ENCODE measurements at places on chromosomes 6 and 20.
A peak's percentile ranks its signal among the peaks of the same experiment; 100 is the strongest.

GRCh38 chr20:884983-885952 lies 30.9 kb downstream of the ANGPT4 start:
- DNase-seq: peak; percentile 79

- DNase-seq: no peak
Measured at GRCh38 chr6:44842616-44843015, 455.1 kb downstream of the CDC5L start.

- no peak for DNase-seq
Measured at GRCh38 chr6:111342913-111343312, 140.1 kb downstream of the REV3L start.

GRCh38 chr6:157831424-157832249 lies 8.6 kb downstream of the SNX9 start:
- peak; percentile 20 for DNase-seq

DNA sequence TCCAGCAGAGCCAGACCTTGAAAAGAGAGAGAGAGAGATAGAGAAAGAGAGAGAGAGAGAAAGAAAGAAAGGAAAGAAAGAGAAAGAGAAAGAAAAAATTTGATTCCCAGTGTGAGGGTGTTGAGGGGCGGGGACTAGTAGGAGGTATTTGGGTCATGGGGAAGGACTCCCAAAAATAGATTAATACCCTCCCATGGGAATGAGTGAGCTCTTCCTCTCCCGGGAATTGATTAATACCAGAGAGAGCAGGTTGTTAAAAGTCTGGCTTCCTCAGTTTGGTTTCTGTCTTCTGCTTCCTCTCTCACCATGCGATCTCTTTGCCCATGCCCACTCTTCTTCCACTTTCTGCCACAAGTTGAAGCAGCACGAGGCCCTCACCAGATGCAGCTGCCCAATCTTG lies 28.8 kb upstream of the CFAP206 start:
- DNase-seq: no peak

DNA sequence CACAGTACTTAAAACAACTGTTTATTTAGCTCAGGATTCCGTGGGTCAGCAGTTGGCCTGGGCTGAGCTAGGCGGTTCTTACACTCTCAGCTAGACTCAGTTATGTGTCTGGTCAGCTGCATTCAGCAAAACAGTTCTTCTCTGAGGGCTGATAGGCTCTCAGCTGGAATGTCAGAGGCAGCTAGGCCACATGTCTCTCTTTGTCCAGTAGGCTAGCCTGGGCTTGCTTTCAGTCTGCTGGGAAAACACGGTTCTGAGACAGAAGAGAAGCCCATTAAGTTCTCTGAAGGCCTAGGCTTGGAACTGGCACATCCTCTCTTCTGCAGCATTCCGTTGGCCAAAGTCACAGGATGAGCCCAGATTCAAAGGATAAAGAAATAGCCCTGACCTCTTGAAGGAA lies 65.6 kb downstream of the TULP4 start:
- DNase-seq: no peak

DNA sequence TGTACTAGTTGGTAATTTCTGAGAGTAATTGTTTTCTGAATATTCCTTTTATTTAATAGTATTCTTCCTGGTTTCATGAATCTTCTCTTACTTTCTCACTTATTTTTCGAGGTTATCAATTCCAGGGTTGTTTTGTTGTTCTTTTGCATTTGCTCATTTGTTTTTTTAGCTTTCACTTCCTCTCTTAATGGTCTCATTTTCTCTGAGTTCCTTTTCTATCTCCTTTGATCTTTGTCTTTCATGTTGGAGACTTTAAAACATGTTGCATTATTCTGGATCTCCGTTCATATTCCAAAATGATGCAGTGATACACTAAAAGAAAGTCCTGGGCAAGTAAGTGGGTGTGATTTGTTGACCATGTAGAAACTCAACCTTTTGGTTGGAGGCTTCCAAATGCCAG lies 345.3 kb upstream of the SLC35B3 start:
- no peak for DNase-seq

DNA sequence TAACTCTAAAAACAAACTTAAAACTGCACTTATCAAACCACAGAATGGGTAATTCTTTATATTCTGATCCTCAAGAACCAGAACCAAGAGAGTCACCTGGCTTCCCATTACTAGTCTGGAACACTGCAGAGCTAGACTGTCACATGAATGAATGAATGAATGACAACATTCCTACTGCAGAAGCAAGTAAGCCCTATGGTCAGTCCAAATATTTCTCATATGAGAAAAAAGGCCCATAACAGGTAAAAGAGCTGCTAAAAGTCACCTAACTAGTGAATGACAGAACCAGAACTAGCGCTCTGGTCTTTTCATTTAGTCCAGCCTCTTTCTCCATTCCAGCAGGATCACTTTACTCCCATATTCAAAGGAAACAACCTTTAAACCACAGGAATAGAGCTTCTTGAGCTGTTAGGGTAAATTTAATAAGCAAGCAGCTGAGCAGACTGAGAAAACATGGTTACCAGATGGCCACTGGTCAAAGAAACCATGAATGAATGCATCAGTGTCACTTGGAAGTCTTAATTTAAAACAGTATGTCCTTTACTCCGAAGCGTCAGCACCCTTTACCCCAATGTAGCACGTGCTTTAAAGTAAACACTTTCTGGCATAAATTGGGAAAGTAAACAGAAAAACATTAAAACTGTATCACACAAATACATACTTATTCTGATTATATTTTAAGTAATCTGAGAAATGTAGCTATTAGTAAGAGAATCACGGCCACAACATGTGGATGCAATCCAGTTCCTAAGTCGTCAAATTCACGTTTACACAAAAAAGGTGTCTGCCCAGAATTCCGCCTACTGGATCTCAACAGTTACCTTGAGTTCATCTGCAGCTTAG lies 1.4 kb downstream of the PREP start:
- DNase-seq: peak; percentile 36

GRCh38 chr6:11129908-11130565 lies 18.5 kb upstream of the ERVFRD-1 start:
- no peak for DNase-seq

DNA sequence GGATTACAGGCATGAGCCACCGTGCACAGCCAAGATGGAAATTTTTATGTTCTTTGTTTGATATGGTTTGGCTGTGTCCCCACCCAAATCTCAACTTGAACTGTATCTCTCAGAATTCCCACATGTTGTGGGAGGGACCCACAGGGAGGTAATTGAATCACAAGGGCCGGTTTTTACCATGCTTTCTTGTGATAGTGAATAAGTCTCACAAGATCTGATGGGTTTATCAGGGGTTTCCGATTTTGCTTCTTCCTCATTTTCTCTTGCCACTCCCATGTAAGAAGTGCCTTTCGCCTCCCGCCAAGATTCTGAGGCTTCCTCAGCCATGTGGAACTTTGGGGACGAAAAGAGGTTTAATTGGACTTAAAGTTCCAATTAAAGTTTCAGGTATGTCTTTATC lies 14.6 kb downstream of the EEF1A1 start:
- DNase-seq: no peak

DNA sequence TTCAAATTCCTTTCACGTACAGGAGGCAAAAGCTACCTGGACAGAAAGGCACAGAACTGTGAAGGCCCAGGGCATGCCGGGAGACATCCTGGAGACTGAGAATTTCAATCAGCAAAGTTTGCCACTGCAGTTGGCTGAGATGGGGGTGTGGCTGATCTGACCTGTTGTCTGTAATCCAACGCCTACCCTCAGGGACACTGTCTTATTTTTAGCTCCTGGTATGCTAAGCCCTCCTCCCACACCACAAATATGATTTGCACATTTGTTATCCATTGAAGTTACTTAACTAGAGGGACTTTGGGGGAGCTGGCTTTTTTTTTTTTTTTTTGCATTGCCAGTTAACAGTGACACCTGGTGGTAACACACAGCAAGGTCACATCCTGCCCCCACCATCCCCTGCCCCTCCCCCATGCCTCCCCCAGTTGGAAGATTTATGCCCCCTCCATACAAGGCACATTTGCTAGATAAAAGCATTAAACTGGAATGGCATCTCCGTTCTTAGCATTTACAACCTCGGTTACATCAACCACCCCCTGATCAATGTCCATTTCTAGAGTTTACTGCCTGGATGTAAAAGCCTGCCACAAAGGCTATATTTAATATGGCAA lies 40.4 kb downstream of the TTI1 start:
- peak; percentile 22 for DNase-seq

DNA sequence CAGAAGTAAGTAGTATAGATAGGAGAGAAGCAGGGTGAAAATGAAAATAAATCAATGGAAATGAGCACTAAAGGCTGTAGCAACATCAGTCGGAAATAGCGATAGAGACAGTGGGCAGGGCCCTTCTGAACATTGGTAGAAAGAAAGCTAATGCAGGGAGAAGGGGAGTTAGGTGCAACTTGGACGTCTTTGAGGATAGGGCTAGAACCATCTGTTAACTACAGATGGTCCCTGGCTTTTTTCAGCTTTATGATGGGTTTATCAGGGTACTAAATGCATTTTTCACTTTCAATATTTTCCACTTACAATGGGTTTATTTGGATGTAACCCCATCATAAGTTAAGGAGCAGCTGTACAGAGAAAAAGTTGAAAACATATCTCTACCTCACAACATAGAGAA lies 72.8 kb upstream of the CNR1 start:
- peak; percentile 94 for DNase-seq

DNA sequence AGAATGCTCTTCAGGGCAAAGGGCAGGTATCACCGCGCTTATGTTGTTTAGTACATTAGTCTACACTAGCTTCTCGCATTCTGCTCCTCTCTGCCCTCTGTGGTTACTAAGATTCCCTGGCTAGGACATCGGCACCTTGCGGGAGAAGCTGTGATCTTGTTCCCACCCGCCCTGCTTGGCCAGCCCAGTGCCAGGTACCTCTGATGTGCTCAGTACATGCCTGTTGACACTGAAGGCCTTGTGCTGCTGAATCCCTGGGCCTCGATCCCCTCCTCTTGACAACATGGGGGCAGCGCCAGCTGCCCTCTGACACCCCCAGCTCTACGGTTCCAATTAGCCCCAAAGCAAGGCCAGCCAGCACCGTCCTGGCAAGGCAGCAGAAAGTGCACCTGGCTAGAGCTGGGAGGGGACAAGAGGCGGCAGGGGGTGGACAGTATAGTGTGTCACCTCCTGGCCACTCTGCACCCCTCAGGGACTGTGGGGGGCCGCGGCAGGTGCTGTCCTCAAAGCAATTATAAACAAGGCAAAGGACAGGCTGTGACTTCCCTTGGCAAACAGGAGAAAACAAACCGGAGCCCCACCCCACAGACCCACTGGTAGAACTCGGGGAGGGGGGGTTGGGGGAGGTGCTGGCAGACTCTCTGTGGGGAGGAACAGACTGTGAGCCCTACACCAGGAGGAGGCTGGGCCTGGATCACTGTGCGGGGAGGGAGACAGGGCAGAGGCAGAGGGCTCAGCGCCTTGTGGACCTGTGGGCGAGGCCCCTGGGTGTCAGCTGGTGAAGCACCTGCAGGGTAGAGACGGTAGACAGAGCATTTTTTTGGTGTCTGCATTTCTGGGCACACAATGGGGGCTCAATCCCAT lies 7.1 kb downstream of the TFEB start:
- no peak for DNase-seq

- DNase-seq: no peak
Measured at GRCh38 chr20:33883164-33883563, 72.0 kb downstream of the CHMP4B start.

- DNase-seq: no peak
Measured at GRCh38 chr20:25480797-25481196, 73.3 kb downstream of the GINS1 start.

GRCh38 chr20:3875378-3875974 lies 13.7 kb upstream of the PANK2 start:
- no peak for DNase-seq

DNA sequence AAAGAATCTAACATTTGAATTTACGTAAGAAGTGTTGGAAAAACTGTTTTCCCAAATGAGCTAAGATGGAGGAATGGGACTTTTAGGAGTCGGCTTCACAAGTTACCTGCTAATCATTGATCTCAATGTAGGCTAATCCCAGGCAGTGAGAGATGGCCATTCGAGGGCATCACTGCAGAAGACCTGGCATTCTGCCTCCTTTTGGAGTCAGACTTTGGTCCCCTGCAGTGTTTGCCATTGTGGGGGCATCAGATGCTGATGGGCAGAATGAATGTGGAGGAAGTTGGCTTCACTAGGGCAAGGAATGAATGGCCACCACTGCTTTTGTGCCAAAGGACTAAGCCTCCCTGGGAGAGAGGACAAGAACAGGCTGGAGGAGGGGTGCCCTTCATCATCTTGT lies 55.7 kb upstream of the NKX2-2 start:
- no peak for DNase-seq

DNA sequence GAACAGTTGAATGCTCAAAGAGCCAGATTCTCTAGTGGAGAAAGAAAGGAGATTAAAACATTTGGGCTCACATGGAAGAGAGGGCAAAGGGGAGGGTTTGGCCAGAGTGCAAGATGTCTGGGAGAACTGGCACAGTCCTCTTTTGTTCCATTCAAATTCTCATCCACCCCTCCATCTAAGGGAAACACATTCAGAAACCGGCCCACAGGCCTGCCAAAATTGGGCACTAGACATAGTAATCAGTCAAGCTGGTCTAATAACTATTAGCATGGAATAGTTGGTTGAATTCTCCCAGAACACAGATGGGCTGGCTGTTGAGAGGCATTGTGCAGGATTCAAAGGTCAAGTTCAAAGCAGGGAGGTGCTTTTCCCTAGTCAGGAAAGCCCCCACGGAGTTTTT lies 341.4 kb upstream of the IRAK1BP1 start:
- no peak for DNase-seq

GRCh38 chr20:49045440-49046086 lies 549 bp upstream of the CSE1L start:
- peak; percentile 35 for DNase-seq

DNA sequence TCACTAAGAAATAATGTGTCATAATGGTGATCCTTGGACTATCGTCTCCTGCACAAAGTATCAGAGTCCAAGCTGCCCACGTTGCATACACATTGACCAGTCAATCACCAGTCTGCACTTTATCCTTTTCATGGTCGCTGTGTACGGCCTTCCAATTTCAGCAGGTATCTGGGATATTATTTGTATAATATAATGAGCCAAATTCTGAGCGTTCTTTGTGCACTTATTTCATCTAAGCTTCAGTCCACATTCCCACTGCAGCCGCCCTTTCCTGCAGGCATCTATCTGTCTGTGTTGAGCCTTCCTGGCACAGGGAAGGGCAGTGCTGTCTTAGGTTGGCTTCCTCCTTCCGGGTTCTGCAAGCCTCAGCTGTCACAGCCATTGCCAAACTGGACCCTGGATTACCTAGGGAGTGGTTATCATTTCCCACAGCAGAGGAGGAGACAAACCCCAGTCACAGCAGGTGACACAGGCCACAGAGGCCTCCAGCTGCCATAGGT lies 174.3 kb downstream of the TTLL2 start:
- no peak for DNase-seq

GRCh38 chr6:163263196-163263595 lies 151.3 kb upstream of the QKI start:
- DNase-seq: no peak

All from NCI-H524 (cell line).